ENCODE measurements at places on chromosomes 7 and 10. TPM values are rescaled to one million over a fixed set of nuclear protein-coding genes. Genes with fewer than 3 reads are reported as not detected.

- H3K36me3 ChIP-seq: no peaks in the 10 kb centered on the region
- no peak for DNase-seq
- H3K4me1 ChIP-seq: no peaks in the 10 kb centered on the region
- no peak overlapping the region for H3K27ac ChIP-seq
- H3K27me3 ChIP-seq: no peaks in the 10 kb centered on the region
- H3K4me3 ChIP-seq: no peak overlapping the region
Measured at GRCh38 chr7:18995811-18996426, 121.5 kb downstream of the TWIST1 start.

GRCh38 chr7:16416289-16417282 is 4.8 kb downstream of the CRPPA start:
- no peak overlapping the region for H3K27ac ChIP-seq
- no peaks in the 10 kb centered on the region for H3K36me3 ChIP-seq
- H3K4me1 ChIP-seq: peaks cover 6% of the 10 kb centered on the region

DNA sequence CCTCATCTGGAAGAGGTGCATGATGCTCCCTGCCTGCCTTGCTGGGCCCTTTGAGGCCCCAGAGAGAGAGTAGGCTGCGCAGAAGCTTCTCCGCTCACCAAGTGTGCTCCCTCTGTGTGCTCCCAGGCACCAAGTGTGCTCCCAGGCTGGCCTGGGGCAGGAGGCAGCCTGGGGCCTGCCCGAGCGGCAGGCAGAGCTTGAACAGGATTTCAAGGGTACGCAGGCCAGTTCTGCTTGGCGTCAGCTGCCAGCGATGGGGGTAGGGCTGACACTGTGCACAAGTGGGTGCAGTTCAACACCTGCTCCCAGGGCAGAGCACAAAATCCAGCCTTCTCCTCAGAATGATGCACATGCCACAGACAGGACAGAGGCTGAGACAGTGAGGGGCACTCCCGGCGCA is 119.7 kb downstream of the FAM53B start:
- no peaks in the 10 kb centered on the region for H3K27me3 ChIP-seq
- H3K27ac ChIP-seq: no peak overlapping the region
- no peak overlapping the region for H3K4me3 ChIP-seq
- no peak for DNase-seq
- H3K4me1 ChIP-seq: peaks cover 30% of the 10 kb centered on the region
- H3K36me3 ChIP-seq: no peaks in the 10 kb centered on the region

The PLAC9 gene
- total RNA-seq: not detected

GRCh38 chr10:117137031-117137910 is 799 bp downstream of the VAX1 start:
- DNase-seq: no peak
- no peak overlapping the region for H3K27ac ChIP-seq

GRCh38 chr10:80522756-80523363 is 14.8 kb upstream of the SH2D4B start:
- peak overlapping the region; percentile 22 for H3K27ac ChIP-seq
- H3K27me3 ChIP-seq: no peaks in the 10 kb centered on the region
- H3K4me3 ChIP-seq: no peak overlapping the region
- H3K4me1 ChIP-seq: peaks cover 32% of the 10 kb centered on the region
- H3K36me3 ChIP-seq: peaks cover 38% of the 10 kb centered on the region

The TRIL gene
- not detected for total RNA-seq

The TMEM270 gene
- total RNA-seq: not detected

- H3K27ac ChIP-seq: no peak overlapping the region
- H3K27me3 ChIP-seq: no peaks in the 10 kb centered on the region
- H3K4me1 ChIP-seq: no peaks in the 10 kb centered on the region
- DNase-seq: no peak
Measured at GRCh38 chr10:103881416-103882284, 26.3 kb upstream of the SH3PXD2A start.

The HOGA1 gene
- not detected for total RNA-seq

The RBP4 gene
- not detected for total RNA-seq

DNA sequence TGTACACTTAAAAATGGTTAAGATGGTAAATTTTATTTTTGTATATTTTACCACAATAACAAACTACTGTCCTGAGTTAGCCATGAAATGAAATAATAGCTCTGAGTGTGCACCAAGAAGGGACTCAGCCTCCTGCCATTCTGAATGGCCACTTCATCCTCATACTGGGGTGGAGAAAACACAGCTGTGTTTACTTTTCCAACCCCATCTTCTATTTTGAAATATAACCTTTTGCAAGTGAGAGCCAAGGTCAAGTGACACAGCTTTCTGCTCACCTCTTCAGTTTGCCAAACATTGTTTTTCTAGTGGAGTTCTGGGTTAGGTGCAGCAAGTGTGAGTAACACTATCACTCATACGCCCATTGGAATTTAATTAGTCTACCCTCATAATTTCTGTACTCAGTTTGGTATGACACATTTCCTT is 107.4 kb upstream of the GLCCI1 start:
- no peaks in the 10 kb centered on the region for H3K4me1 ChIP-seq
- no peak overlapping the region for H3K4me3 ChIP-seq
- H3K36me3 ChIP-seq: no peaks in the 10 kb centered on the region
- H3K27ac ChIP-seq: no peak overlapping the region

Data from naive thymus-derived CD4-positive, alpha-beta T cell (primary cell).